ENCODE measurements at places on chromosomes 11 and 22. TPM values are rescaled to one million over a fixed set of nuclear protein-coding genes. Genes with fewer than 3 reads are reported as not detected.

ACR gene
- not detected for total RNA-seq

DNA sequence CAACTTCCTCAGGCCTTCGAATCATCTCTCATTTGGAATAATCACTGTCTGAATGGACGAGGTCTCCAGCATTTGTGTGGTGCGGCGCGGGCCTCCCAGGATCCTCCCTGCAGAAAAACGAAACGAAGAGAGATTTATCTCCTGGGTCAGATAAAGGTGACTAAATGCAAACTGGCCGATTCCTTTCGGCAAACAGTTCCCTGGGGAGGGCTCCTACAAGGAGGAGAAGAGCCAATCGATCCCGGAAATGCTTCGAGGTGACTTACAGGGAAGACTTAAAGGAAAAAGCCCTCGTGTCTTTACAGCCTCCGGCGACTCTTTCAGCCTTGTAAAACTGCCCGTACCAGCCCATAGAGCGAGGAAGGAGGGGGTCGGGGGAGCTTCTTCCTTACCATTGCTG, 126.5 kb downstream of the MIAT start:
- no peak for DNase-seq

NPTXR gene
- 4.2 TPM for total RNA-seq

CDK2AP2 gene
- 22.0 TPM for total RNA-seq

DNA sequence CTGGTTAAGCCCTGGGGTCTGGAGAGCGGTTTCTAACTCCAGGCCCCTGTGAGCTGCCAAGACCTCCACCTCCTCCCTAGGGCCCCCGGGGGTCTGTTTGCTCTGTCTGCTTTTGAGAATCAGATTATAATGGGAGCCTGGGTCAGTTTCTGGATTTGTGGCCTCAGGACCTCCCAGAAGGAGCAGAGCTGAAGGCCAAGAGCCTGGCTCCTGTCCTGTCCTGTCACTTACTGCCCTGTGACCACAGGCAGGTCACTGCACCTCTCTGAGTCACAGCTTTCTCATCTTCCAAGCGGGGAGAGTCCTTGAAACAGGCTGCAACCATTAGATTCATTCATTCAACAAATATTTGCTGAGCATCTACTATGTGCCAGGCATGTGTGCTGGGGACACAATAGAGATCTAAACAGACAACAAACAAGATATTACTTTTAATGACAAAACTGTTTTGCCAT, 87.3 kb upstream of the FGF3 start:
- no peak for DNase-seq

DNA sequence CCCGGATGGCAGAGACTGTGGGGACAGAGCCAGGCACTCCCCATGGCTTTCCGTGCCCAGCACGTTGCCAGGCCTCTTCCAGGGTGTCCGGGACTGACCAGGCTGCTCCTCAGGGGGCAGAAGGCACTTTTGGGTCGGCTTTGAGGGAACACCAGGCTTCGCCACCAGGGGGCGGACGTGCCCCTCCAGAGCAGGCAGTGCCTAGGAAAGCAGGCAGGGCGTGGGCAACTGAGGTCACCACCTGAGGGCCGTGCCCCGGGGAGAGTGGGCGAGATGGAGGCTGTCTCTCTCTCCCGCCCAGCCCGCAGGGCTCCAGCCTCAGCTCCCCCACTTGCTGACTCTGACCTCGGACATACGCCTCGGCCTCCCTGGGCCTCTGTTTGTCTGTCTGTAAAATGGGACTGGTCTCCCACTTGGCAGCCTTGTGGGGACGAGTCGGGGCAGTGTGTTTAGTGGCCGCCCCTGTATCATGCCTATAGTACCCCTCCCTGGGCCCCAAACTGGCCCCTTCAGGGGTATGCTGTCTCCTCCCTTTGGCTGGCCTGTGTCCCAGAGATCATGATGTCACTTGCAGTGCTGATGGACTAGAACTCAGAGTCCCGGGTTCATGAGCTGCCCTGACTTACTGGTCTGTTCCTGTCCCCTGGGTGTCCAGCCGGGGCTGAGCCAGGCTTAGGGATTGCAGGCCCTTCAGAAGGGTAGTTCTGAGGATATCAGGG, 4.4 kb upstream of the PRR5 start:
- peak; percentile 84 for DNase-seq

POU2AF2 gene
- not detected for total RNA-seq

MOV10L1 gene
- not detected for total RNA-seq

DNA sequence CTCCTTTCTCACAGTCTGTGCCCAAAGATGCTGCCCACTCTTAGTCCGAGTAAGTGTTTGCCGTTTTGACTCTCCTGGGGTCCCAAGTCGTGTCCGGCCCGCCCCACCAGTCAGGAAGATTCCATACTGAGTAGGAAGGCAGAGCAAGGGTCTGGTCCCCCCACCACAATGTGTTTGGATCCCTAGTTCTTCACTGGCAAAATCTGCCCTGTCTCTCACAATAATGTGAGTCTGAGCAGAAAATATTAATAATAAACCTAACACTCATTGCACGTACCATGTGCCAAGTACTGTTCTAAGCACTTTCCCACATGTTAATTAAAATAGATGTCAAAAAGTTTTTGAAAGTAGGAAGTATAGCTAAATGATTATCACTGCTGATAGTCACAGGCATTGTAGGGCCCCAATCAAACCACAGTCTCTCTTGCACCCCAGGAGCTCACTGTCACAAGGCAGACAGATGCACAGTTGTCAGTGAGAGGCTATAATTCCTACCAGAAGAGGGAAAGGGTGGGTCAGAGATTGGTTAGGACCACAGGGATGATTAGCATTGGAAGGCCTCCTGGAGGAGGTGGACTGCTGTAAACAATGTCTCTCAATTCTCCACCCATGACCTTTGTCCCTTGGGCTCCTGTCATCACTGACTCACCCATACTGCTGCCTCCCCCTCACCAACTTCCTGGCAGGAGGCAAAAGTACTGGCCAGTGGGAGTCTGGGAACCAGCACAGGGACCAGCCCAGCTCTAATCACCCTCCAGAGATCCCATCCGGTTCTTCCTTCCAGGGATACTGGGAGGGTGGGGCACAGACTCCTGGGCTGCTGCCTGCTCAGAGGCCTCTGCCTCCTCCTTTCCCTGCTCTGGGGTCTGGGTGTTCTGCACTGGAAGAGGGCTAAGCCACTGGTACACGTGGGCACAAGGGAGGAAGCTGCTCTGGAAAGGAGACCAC, 1.0 kb upstream of the POLD4 start:
- no peak for DNase-seq
